Stimulated activated CD4-positive, alpha-beta T cell treated with anti-CD3 and anti-CD28 coated beads, Interleukin-2, amount 100 ng/mL, for 24 hours (primary cell): ENCODE measurements at places on chromosomes 1 and 21.

- no peak for DNase-seq
Observed at GRCh38 chr1:171961861-171962260, 120.6 kb downstream of the DNM3 start.

DNA sequence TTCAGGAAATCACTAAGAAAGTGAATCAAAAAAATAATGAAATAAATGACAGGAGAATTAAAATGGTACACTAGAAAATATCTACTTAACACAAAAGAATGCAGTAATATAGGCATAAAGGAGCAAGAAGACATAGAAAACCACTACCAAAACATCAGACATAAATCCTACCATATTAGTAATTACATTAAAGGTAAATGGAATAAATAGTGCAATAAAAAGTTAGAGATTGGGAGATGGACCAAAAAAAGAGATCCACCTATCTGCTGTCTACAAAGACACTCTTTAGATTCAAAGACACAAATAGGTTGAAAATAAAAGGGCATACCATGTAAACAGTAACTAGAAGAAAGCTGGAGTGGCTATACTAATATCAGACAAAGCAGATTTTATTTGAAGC, 167.0 kb upstream of the SAMSN1 start:
- DNase-seq: no peak

- no peak for DNase-seq
Observed at GRCh38 chr1:208093046-208093445, 151.1 kb downstream of the PLXNA2 start.

GRCh38 chr1:42418516-42418915, 37.3 kb downstream of the ZMYND12 start:
- no peak for DNase-seq

GRCh38 chr21:42080788-42081083, 9.6 kb downstream of the UMODL1 start:
- no peak for DNase-seq

- no peak for DNase-seq
Observed at GRCh38 chr1:75132242-75132811, 1.9 kb upstream of the LHX8 start.

GRCh38 chr1:174769961-174770549, 229.7 kb upstream of the CACYBP start:
- no peak for DNase-seq

GRCh38 chr1:86318436-86318835, 77.7 kb downstream of the ODF2L start:
- DNase-seq: no peak

DNA sequence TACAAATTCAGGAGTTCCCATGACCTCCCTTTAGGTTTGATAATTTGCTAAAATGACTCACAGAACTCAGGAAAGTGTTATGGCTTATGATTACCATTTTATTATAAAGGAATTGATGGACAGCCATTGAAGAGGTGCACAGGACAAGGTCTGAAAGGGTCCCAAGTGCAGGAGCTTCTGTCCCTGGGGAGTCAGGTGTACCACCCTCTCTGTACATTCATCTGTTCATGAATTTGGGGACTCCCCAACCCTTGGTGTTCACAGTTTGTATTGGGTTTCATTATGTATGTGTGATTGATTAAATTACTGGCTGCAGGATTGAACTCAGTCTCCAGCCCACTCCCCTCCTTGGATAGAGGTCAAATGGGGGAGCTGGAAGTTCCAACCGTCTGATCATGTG, 10.8 kb upstream of the IL10RB start:
- no peak for DNase-seq

DNA sequence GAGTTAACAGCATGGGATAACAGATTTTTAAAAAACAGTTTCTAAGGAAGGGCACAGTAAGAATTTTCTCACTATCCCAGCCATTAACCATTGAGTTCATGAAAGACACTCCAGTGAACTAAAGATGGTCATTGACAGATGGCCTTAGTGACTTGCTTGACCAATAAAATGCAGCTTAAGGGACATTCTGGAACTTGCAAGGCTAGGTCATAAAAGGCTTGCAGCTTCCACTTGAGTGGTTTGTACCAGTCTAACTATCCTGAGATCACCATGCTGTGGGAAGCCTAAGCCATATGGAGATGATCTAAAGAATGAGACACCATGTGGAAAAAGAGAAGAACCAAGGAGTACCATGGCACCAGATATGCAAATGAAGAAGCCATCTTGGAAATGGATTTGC, 37.9 kb upstream of the MUTYH start:
- no peak for DNase-seq

- DNase-seq: no peak
Observed at GRCh38 chr1:236821091-236821627, 26.1 kb downstream of the MTR start.
